ENCODE measurements at places on chromosomes 5 and 9.
A peak's percentile ranks its signal among the peaks of the same experiment; 100 is the strongest.

DNA sequence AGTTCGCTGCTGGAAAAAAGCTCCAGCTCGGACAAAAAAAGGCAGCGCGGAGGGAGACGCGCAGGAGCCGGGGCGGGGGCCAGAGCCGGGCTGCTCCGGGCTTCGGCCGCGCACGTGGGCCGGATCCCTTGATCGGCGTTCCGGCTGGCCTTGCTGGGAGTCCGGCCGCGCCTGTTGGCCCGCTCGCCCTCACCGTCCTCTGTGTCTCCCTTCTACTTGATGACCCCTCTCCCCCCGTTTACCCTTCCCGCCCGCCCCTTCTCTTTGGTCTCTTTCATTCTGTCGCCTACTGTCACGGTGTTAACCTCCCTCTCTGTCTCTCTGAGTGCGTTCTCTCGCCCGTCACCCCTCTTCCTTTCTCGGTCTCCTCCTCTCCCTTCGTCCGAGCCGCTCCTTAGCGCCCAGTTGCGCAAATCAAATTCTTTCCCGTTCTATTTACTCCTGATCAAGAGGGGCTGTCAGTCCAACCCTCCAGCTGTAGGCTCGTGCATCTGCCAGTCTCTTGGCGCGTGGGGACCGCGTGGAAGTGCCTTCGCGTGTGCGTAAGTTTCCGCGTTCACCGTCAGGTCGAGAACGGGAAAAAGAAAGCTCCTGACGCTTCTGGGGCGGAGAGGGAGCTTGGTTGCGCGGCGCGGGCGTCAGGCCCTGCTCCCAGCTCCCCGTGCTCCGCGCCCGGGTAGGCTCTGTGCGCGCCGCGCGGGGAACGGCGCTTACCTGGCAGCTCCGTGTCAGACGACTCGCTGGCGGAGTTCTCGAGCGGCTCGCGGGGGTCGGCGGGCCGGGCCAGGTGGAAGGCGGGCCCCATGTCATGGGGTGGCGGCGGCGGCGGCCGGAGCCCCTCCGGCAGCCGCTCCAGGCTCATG is 798 bp downstream of the PITX1 start:
- DNase-seq, result no peak

DNA sequence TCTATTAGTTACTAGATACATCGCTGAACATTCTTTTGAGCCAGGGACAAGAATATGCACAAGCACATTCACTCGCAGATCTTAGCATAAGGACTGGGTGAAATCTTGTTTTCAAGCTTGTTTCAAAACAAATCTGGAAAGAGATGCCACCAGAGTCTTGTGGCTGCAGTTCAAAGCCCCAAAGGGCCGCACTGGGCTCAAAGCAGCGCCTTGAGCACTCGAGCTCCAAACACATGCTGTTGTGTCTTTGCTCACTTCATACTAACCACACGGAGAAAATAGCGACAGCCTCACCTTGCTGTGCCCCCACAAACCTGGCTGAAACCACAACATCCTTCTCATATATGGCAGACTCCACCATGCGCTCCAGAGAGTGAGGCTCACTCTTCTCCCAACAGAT is 34.2 kb upstream of the IL7R start:
- no peak for DNase-seq

GRCh38 chr9:127723013-127723412 is 7.1 kb downstream of the TTC16 start:
- DNase-seq, result no peak

- DNase-seq, result no peak
Observed at GRCh38 chr5:96447949-96448348, 14.9 kb upstream of the PCSK1 start.

- DNase-seq, result no peak
Observed at GRCh38 chr5:73945505-73945904, 319.5 kb downstream of the ARHGEF28 start.

DNA sequence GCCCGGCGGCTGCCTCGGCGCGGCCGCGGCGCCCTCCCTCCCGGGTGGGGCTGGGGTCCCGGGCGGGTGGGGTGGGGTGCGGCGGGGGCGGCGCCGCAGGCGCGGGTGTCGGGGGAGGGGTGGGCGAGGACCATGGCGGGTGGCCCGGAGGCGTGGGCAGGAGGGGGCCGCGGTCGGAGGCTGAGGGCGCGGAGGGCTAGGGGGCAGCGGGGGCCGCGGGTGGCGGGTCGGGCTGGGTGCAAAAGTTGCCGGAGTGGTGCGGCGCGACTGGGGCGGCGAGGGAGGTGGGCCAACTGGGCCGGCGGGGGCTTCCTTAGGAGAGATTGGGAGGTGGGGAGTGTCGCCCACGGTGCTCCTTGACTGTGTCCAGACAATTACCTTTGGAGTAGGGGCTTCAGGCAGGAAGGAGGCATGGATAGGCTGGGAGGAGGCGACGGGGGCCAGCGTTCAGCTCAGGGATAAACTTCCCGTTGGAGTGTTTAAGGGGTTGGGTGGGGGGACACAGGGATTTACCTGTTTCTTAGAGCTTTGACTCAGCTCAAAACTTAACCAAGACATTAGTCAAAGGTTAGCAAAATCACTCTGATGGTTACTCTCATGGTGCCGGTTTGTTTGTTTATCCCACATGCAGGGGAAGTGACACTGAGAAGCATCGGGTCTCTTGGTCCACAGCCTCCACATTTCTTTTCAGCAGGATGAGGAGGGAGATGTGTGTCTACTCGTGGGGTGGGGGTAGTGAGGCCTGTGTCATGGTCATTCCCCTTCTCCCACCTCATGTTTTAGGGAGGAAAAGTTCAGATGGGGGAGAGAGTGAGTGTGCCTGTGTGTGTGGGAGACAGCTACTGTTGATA is 859 bp downstream of the CSNK1G3 start:
- DNase-seq, result peak; percentile 45

DNA sequence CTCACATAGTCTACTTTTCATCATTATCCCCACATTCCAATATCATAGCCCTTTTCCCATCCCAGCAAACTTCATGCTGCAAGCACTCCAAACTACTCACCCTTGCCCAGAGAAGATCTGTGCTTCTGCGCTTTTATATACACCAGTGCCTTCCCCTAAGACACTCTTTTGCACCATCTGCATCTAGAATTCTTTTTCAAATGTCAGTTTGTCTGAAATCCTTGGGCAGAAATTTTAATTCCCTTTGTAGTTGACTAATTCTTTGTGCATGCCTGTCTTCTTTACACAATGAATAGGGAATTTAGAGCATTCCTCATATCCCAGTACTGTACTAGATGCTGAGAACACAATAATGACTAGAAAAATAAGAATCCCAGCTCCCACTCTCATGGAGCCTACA is 298.9 kb downstream of the KCNN2 start:
- no peak for DNase-seq

DNA sequence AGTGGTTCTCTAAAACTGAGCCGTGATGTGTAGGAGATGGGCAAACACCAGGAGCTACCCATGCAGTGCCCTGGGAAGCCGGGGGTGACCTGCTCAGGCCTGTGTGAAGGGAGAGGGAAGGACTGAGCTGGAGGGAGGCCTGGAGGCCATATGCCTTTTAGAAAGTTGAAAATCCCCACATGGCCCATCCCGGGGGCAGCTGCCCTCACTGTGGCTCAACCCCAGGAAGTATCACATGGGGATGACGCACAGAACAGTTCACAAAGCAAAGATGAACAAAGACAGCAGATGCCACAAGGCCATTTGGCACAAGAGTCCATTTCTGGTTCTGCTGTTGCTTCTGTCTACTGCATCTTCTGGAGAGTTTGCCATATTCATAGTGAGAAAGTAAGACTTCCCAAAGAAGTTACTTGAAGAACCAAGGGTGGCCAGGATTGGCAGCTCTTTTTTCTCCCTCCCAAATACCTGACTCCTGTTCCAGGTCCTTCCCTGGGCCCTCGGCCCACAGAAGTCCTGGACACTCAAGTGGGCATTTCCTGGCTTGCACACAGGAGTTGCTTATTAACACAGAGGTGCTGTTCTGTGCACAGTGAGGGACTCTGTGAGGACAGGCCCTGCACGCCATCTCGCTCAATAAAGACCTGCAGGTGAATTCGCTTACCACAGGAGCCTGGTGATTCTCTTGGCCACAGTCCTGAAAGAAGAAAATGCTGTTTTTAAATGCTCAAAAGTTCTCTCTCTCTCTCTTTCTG is 25.1 kb downstream of the ACSL6 start:
- no peak for DNase-seq

Measured in astrocyte (in vitro differentiated cells and primary cell).